Epithelial cell of proximal tubule (primary cell): ENCODE measurements at places on chromosomes 5 and 9. TPM values are rescaled to one million over a fixed set of nuclear protein-coding genes. Genes with fewer than 3 reads are reported as not detected.

LCN10 gene
- total RNA-seq = not detected in 2 replicates

IFNB1 gene
- not detected in 2 replicates for total RNA-seq

CDO1 gene
- total RNA-seq = 1.7 and 2.1 TPM in 2 replicates

KLHL3 gene
- total RNA-seq = 1.1 and 2.5 TPM in 2 replicates

PHPT1 gene
- 101 and 114 TPM in 2 replicates for total RNA-seq

EDIL3 gene
- total RNA-seq = 77.3 and 80.1 TPM in 2 replicates

PSAT1 gene
- total RNA-seq = 46.1 and 155 TPM in 2 replicates

CARD9 gene
- 1.2 and 1.4 TPM in 2 replicates for total RNA-seq

ARHGEF39 gene
- total RNA-seq = 11.9 and 17.5 TPM in 2 replicates

GZMA gene
- total RNA-seq = not detected in 2 replicates

ANKRD55 gene
- not detected in 2 replicates for total RNA-seq

MROH2B gene
- not detected in 2 replicates for total RNA-seq

SLC27A6 gene
- 0.80 TPM in 1 of 2 replicates, not detected in the other for total RNA-seq

SWI5 gene
- 25.3 and 37.4 TPM in 2 replicates for total RNA-seq

SLCO6A1 gene
- total RNA-seq = not detected in 2 replicates

SEMA6A gene
- 8.3 and 11.6 TPM in 2 replicates for total RNA-seq

FOXD4L3 gene
- total RNA-seq = not detected in 2 replicates

SOHLH1 gene
- total RNA-seq = not detected in 2 replicates

IL6ST gene
- 55.1 and 61.6 TPM in 2 replicates for total RNA-seq

ARL14EPL gene
- 0.17 TPM in 1 of 2 replicates, not detected in the other for total RNA-seq

GNA14 gene
- total RNA-seq = 0.12 and 0.14 TPM in 2 replicates

ST8SIA4 gene
- 0.12 and 0.72 TPM in 2 replicates for total RNA-seq

SLC6A19 gene
- not detected in 2 replicates for total RNA-seq

PCDHB13 gene
- 0.23 and 0.29 TPM in 2 replicates for total RNA-seq

ASPN gene
- total RNA-seq = not detected in 2 replicates

PCDHGA11 gene
- total RNA-seq = 2.6 and 2.7 TPM in 2 replicates

IL33 gene
- total RNA-seq = 1.3 TPM in 1 of 2 replicates, not detected in the other

ORM2 gene
- total RNA-seq = not detected in 2 replicates

WNT8A gene
- not detected in 2 replicates for total RNA-seq

NDST1 gene
- total RNA-seq = 64.2 and 65.4 TPM in 2 replicates

ADAMTS12 gene
- total RNA-seq = 2.1 and 3.3 TPM in 2 replicates

PCDHB11 gene
- total RNA-seq = 0.06 and 0.07 TPM in 2 replicates

SLC31A2 gene
- 3.7 and 4.8 TPM in 2 replicates for total RNA-seq

CCDC192 gene
- not detected in 2 replicates for total RNA-seq
